Left kidney (tissue), 8 donors: ENCODE measurements at places on chromosomes 6 and 20.

- DNase-seq, result no peak
Observed at GRCh38 chr6:125252891-125253290, 48.9 kb downstream of the HDDC2 start.

GRCh38 chr6:113365191-113365590 lies 492.0 kb upstream of the MARCKS start:
- DNase-seq, result no peak

GRCh38 chr6:150539111-150539510 lies 60.6 kb upstream of the PLEKHG1 start:
- DNase-seq, result no peak

DNA sequence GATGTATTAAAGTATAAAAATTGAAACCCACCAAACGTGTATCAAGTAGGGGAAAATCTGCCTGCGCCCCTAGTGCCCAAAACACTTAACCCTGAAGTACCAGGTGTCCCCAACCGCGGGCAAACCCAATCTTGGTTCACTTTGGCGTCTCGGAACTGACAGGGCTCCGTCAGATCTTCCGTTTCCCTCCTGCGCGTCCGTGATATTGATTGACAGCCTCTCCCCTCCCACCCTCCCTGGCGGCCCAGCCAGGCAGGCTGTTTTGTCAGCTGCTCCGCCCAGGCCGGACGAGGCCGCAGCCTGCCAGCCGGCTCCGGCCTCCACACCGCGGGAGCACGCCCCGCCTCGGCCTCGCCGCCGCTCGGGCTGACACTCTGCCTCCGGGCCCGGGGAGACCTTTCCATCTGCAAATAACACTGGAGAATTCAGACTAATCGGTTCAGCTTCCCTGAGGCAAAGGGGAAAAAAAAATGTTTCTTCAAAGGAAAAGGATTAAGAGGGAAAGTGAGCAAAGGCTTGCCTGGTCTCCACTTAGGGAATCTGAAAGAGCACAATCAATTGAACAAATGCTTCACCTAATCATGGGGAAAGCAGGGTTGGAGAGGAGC lies 234.9 kb upstream of the MCHR2 start:
- DNase-seq, result peak; percentile 55

DNA sequence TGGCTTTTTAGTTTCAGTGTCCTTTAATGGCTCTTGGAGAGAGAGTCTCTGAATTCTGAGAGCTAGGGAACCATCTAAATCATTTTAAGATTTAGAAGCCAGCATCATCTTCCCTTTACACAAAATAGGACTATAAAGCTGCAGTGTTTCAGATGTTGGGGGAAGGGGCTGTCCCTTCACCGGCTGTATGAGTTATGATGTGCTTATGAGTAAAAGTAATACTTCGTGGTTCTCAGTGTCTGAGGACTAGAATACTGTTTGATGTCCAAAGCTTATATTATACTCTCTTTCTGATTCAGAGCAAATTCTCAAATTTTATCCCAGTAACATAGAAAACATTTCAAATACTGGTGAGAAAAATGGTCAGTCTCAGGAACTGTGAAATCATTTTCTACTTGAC lies 63.5 kb upstream of the FAM8A1 start:
- no peak for DNase-seq

GRCh38 chr6:121925534-121926255 lies 473.8 kb upstream of the HSF2 start:
- no peak for DNase-seq

DNA sequence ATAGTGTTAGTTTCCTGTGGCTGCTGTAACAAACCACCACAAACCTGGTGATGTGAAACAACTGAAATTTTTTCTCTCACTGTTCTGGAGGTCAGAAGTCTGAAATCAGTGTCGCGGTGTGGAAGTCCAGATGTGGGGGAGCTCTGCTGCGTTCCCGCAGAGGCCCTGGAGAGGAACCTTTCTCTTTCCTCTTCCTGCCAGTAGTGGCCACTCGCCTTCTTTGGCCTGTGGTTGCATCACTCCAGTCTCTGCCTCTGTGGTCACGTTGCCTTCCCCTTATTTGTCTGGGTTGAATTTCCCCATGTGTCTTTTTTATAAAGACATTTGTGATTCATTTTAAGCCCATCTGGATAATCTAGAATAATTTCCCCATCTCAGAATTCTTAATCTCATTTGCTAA lies 295.5 kb upstream of the FLRT3 start:
- DNase-seq, result no peak
